ENCODE measurements at places on chromosomes 2 and 18.

DNA sequence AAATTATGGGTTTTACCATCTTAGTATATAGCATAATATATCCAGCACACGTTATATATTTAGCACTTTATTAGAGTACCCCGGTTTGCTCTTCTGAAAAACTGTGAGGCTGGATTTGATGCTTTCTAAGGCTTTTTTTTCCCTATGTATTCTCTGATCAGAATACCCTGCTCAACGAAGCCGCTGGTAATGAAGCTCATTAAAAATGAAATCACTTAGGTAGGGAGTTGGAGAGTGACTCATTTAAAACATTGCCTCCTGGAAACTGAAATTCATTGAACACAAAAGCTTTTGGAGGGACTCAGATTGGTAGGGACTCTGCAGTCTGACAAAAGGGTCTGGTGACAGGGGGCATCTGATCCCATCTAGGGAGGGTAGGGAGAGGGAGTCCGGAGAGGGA is 365.4 kb upstream of the MEX3C start:
- DNase-seq: no peak

GRCh38 chr2:101080211-101081068 is 70.7 kb downstream of the TBC1D8 start:
- DNase-seq: no peak

- DNase-seq: no peak
Measured at GRCh38 chr18:79466591-79466990, 70.9 kb downstream of the NFATC1 start.

DNA sequence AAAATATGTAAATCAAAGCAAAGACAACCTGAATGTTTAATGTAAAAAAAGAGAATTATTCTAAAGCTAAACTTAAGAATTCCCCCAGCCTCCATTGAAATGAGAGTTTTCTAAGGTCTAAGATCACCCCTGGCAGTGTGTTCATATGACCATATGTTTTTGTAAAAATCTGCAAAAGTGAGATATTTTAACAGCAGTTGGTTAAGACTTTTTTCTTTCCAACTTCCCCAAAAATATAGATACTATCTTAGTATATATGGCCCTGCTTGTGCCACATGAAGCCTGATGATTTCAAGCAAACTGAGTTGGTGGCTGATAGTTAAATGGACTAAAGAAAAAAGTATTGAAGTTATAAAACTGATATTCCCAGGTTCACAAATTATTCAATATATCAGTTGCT is 35.4 kb downstream of the ZNF804A start:
- no peak for DNase-seq

GRCh38 chr2:145752091-145752806 is 1232.3 kb upstream of the ZEB2 start:
- peak; percentile 3 for DNase-seq

DNA sequence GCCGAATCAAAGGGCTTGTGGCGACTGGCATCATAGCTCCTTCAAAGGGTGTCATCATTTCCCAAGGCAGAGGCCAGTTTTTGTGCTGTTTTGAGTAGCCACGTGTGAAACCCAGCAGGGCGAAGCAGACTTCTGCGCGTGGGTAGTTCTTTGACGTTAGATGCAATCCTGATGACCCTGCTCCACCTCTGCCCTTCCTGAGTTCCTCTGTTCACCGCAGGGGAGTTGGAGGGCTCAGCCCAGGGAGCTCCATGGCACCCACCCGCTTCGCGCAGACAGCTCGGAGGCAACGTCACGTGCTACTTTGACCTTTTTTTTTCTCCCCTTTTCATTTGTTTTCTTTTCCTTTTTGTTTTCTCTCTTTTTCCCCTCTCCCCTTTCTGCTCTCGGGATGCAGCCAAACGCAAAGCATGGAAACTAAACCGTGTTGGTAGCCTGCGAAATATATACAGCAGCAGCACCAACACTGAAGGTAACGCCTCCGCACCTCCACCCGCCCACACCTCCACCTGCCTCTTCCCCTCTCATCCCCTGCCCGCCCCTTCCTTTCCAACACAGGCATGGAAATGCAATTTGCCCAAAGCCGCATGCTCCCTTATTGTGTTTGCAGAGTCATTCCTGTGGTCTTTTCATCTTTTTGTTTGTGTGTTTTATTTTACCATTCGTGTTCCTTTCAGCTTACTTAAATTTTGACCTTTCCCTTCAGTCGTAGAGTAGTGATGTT is 153.6 kb downstream of the GBX2 start:
- no peak for DNase-seq

GRCh38 chr2:161243312-161243711 is 64.9 kb upstream of the PSMD14 start:
- no peak for DNase-seq

DNA sequence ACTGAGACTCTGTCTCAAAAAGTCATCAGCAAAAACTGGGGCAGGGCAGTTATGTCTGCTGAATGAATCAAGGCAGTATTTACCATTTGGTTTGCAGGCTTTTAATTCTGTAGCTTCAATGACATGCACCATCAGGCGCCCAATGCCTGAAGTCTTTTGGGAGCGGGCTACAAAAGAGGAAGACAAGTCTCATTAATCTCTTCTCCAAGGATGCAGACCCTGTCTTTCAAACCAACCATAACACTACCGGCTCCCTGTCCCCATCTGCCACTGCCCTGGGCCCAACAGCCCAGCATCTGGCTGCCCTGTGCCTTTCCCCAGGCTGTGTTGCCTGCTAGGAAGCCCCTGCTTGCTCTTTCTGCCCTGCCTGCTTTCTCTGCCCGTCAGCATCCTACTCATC is 30.3 kb downstream of the FAM228A start:
- DNase-seq: no peak

DNA sequence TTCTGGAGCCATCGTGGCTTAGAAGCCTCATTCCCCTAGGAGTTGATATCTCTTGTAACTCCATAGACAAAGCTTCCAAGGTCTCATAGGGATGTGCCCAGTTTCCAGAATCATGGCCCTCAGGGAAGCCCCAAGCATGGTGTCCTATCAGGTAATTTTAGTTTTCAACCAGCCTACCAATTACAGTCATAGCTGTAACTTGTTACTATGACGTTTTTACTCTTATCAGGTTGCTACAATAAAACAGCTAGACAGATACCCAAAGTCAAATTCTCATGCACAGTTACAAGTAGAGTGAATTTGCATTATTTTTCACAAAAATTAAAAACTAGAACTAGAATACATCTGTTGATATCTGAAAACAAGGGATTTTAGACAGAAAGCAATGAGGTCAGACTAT is 8.9 kb downstream of the LYPD6 start:
- no peak for DNase-seq

- no peak for DNase-seq
Measured at GRCh38 chr2:96550787-96551604, 14.4 kb downstream of the ARID5A start.

- no peak for DNase-seq
Measured at GRCh38 chr2:98910349-98911125, 25.5 kb downstream of the CRACDL start.

DNA sequence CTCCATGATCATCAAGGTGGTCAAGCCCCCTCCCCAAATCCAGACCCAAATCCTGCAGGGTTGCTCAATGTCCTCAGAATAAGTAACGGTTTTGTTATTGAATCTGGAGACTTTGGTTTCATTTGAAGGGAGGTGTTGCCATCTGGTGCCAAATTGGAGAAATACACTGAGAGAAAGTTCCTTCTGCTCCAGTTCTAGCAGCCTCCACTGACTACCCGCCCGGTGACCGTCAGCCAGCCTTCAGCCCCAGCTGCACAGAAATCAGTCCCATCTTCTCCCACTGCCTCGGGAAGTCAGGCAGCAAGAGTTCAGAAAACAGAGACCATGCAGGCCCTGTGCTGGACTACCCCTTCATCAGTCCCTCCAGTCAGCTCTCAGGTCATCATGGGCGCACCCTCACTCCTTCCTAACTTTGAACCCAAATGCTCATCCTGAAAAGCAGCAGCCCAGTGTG is 38.7 kb downstream of the PKDCC start:
- DNase-seq: peak; percentile 50

GRCh38 chr2:159160412-159160811 is 126.1 kb downstream of the WDSUB1 start:
- no peak for DNase-seq

DNA sequence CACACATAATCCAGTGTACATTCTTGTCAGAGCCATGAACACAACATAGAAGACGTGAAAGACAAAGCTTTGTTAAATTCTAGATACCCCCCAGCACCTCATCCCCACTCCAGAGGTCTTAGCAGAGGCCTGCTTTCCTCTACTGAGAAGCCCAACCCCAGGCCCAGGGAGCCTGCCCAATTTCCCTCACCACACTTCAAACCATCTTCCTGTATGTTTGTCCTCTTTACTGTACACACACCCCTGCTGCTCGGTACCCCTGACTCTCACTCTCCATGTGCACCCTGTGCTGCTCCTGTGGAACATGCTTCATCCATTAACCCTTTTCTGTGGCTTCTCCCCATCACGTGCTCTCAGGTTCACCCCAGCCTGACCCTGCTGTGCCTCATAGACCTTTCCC is 37.2 kb downstream of the BOLA3 start:
- no peak for DNase-seq

DNA sequence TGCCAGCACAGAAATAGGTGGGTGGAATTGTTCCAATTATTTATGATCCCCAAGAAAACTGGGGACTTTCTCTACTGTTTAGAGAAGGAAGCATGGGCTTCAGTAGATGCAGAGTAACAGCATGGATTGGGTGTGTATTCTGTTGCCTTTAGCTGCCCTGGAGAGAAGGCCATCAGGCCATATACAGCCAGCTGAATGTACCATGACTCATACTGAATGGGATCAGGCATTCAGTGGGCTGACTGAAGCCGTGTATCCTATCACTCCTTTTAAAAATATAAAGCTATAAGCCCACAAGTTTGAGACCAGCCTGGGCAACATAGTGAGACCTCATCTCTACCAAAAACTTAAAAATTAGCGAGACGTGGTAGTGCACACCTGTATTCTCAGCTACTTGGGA is 16.7 kb upstream of the PLEKHM3 start:
- no peak for DNase-seq

- no peak for DNase-seq
Measured at GRCh38 chr2:160228141-160228917, 28.3 kb upstream of the ITGB6 start.

GRCh38 chr18:11260961-11261461 is 111.6 kb upstream of the PIEZO2 start:
- no peak for DNase-seq

- DNase-seq: no peak
Measured at GRCh38 chr2:100976061-100976460, 26.0 kb upstream of the RPL31 start.

DNA sequence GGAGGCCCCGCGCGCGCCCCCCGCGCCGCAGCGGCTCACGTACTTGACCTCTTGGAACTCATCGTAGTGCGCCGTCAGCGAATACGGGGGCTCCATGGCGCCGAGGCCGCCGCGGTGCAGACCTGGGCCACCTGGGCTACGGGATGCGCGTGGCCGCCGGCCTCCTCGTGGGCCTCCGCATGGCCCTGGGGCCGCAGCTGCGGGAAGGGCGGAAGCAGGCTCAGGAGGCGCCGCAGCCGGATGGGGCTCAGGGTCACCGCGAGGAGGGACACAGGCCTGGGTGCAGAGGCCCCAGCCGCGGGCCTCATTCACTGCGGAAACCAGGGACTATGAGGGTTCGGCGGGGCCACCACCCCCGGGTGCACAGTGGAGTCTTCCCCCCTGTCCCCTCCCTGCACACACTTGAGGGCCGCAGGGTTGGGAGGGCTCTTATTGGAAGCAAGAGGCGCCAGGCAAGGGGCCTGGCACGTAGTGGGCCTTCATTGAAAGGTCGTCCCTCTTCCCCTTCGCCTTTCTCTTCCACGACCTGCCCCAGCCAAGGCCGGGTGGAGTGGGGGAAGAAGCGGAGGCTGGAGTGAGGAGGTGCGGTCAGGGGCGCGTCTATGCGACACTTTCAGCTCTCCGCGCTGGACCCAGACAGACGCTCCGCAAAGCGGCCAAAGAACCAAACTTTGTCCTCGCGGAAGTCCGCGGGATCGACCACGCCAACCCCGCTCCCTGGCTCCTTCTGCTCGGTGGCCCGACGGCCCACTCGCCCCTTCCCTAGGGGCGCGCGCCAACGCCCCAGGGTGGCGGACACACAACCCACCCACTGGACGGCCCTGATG is 863 bp downstream of the ECEL1 start:
- DNase-seq: no peak

DNA sequence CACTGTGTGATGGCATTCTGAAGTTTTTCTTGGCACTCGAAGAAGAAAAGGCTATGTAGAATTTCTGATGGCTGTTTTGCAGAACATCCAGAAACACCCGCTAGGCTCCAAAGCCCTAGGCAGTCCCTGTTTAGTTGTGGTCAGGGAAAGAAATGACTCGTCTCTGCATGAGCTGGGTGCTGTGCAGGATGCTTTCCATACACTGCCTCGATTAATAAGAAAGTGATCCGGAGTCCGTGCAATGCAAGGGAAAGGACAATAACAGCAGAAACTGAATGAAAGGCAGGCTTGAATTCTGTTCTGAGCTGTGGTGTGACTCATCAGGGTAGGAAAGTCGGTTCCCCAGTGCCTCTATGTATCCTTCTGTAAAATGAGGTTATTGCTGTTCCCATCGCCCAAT is 18.7 kb downstream of the MAPRE3 start:
- DNase-seq: no peak
